ENCODE measurements at places on chromosomes 16 and 17.

GRCh38 chr17:75270966-75271232, at the start of gene MIF4GD:
MIF4GD (minus strand) TSS chr17:75271231; CDS start chr17:75270195, 1,036 bp downstream.
- DNase-seq, result no peak

- DNase-seq, result no peak
Observed at GRCh38 chr17:8867361-8867981, at the start of gene PIK3R6. PIK3R6 (minus strand) TSS chr17:8867674; CDS start chr17:8849794, 17,880 bp downstream.

- DNase-seq, result peak; percentile 61
Observed at GRCh38 chr16:2475413-2476344, 752 bp downstream of the TBC1D24 start.

DNA sequence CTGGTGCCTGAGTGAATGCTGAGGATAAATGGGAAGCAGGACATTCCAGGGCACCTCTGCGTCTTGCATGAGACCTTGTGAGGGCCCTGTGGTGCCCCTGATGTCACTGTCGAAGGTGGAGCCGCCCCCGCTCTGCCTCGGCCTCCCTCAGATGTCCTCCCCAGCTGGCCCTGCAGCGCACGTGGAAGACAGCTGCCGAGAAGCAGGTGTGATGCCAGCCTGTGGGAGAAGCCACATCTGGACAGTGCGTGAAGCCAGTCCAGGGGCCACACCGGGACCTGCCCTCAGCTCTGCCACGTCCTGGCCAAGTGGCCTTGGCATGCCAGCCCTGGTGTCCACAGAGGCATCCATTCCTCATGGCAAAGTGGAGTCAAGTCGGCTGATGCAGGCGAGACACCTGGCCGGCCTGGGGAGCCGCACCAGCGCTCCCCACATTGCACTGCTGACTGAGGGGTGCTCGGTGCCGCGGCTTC, 21.6 kb upstream of the METRNL start:
- DNase-seq, result no peak

DNA sequence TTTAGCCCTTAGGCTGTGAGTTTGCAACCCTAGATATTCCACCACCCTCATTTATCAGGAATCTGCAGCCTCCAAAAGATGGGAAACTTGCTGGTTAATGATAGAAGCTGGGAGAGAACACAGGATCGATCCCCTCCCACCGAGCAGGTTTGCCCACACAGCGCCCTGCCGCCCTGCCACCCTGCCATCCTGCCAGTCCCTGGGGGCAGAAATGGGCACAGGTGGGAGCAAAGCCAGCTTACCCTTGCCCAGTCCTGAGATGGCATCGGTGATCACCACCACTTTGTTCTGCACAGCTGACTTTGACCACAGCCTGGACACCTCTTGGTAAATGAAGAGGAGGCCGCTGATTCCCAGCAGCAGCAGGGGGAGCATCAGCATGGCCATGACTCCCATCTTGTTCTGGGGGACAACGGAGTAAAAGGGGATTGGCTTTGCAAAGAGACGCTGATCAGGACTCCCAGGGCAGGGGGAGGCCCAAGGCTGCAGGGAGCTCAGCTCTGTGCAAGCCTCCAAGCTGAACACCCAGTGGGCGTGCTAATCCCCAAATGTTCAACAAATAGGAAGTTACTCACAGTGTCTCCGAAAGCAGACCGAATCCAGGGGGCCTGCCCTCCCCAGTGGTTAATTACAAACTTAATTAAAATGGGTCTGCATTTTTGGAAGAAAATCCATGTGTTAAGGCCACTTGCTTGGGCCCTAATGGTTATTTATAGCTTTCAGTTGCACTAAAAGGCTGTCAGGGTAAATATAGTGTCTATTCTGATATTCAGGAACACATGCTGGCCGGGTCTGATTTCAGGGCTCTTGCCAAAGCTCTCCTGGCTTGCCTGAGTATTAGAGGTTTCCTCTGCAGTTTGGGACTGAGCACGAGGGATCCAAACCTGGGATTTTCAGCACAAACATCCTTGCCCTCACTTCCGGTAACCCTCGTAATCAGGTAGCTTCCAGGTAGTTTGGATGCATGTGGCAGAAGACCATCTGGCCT, at the start of gene DHRS7C:
TSS of gene DHRS7C (minus strand) at position 704 of the 988 bp plus-strand sequence. CDS start at position 396, 308 bp downstream.
- no peak for DNase-seq

DNA sequence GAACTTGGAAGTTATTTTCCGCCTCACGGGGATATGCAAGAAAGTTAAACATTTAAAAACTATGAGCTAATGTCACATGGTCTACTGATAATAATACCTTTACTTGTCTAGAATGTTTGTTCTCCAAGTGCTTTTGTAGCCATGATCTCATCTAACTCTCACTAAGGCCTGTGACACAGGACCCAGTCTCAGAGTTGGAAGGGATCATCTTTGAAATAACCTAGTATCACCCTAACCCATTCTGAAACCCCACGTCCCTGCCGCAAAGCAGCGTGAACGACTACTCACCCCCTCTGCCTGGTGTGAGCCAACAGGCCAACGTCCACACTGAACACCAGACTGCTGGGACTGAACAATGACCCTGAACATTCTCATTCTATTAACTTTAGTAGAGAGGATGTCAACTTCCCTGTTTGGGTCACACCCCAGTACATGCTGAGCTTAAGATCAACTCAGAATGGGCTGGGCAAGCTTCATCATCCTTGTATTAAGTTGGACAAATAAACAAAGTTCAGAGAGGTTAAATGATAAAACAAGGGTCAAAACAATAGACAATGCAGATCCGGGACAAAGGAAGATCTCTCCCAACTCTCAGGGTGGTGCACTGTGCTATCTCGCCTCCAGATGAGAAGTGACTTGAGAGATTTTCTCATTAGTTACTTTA, 54.8 kb upstream of the BCAR1 start:
- DNase-seq, result no peak

DNA sequence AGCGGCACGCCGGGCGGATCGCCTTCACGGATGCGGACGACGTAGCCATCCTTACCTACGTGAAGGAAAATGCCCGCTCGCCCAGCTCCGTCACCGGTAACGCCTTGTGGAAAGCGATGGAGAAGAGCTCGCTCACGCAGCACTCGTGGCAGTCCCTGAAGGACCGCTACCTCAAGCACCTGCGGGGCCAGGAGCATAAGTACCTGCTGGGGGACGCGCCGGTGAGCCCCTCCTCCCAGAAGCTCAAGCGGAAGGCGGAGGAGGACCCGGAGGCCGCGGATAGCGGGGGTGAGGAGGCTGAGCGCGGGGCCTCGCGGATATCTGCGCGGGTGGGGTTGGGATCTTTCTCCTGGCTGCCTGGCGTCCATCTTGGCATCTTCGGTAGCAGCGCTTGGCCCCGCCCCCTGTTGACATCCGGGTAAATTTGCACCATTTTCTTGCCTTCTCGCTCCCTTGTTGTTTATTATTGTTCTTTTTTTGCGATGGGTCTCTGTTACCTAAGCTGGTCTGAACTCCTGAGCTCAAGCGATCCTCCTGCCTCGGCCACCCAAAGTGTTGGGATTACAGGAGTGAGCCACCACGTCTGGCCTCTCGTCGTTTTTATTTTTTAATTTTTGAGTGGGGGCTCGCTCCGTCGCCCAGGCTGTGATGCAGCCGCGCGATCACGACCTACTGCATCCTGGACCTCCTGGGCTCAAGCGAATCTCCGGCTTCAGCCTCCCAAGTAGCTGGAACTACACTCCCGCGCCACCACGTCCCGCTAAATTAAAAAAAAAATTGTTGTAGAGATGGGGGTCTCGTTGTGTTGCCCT, 898 bp downstream of the TERF2IP start:
- DNase-seq, result peak; percentile 91

DNA sequence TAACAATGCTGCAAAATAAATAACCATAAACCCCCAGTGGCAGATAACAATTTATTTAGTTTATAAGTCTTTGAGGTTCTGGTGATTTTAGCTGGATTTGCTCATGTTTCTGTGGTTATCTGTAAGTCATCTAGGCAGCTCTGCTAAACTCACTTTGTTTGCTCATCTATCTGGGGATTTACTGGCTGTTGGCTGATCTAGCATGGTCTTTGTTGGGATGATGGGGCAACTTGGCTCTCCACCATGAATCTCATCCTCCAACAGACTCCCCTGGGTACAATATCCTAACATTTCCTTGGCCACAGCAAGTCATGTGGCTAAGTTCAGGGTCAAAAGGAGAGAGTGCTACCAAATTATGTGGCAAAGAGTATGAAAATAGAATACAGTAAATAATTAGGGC, 359.3 kb downstream of the CA10 start:
- no peak for DNase-seq

Data from GM23338 (cell line).